ENCODE measurements at places on chromosomes 4 and X.

GRCh38 chr4:165301833-165302232, 25.6 kb upstream of the MSMO1 start:
- no peak for DNase-seq

GRCh38 chr4:169622566-169622965, 2.2 kb downstream of the CLCN3 start:
- DNase-seq = no peak

GRCh38 chrX:7054219-7055216, 93.0 kb upstream of the STS start:
- no peak for DNase-seq

DNA sequence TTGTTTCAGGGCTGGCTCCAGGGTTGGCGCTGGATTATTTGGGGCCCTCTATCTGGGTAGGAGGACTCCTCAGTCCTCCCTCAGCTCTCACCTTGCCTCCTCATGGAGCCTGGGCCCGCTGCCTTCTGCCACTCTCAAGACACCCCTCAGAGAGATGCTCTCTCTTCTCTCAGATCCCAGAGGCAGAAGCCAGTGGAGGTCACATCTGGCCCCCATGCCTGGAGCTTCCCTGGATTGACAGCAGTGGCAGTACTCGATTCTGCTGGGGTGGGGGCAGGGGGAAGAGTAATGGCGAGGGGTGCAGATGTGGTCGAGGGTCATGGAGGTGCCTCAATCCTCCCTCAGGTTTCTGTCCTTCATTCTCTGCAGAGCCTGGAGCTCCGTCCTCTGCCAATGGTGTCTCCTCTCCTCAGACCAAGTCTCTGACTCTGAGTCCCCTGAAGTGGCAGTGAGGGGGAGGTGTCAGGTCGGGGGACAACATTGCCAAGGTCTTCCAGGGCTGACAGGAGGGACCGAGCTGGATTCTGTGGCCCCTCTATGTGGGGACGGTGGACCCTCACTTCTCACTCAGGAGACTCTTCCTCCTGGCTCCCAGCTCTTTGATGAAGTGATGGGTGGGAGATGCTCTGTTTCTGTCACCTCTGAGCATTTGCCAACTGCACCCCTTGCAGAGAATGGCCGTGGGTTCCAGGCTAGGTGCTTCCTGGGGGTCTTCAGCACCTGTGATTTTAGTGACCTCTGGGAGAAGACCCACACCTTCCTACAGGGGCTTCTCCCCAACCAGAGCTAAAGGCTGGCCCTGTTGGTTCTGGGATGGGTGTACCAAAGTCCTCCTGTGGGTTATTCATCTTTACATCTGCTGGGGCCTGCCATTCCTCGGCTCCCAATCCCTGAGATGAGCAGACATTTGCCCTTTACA, 10.9 kb upstream of the HSFX1 start:
- no peak for DNase-seq

DNA sequence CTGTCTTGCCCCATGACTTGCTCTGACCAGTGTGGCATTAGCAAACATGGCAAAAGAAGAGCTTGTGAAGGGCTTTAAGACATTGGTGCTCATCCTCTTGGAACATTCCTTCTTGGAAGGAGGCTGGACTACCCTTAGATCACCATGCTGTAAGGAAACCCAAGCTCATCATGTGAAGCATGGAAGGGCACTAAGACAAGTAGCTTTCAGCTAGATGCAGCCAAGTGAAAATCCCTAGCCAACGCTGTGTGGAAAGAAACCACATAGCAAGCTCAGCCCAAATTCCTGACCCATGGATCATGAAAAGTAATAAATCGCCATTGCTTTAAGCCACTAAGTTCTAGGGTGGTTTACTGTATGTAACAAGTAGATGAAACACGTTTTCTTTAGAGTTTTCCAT, 12.4 kb upstream of the PACRGL start:
- no peak for DNase-seq

DNA sequence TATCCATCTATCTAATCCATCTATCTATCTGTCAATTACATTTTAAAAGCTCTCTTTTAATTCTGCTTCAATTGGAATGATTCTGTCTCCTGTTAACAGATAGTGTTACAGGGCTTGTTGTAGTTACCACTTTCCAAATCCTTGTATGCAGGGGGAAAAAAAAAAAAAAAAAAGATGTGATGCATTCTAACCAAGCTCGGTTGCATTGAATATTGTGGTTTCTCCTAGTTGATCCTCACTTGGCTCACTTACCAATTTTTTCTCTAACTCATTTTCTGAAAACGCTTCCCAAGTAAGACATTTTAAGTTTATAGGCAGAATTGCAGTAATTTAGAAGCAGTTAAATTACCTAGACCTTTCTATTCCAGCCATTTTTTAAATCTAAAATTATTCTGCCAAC, 327.9 kb upstream of the PITX2 start:
- no peak for DNase-seq

DNA sequence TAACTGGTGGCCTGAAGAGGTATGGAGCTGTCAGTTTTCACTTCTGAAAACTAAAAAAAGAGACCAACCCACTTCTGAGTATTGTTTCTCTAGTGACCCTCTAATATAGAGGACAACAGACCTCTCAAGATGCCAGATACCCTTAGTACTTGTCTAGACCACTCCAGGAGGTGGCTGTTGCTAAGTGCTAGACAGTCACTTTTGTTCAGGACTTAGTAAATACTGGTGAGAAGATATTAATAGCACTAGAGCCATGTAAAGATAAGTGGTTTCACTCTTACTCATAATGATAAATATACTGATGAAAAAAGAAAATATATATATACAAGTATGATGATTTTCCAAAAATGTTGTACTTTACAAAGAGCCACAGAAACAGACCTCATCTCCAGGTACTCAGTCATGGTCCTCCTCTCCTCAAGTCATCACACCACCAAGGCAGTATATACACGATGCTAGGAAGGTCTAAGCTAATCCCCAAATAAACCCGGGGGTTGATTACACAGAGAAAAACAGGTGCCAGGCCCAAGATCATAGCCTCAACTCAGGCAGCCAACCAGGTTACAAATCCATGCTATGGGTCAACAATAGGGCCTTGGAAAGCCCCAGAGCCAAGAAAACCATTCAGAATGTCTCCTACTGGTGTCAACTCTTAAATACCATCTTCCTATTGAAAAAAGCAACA, 66.9 kb downstream of the ARHGEF9 start:
- DNase-seq = no peak

Measured in cortex of kidney (tissue), 1 donor.